CD4-positive, CD25-positive, alpha-beta regulatory T cell (primary cell): ENCODE measurements at places on chromosomes 5 and 9.

DNA sequence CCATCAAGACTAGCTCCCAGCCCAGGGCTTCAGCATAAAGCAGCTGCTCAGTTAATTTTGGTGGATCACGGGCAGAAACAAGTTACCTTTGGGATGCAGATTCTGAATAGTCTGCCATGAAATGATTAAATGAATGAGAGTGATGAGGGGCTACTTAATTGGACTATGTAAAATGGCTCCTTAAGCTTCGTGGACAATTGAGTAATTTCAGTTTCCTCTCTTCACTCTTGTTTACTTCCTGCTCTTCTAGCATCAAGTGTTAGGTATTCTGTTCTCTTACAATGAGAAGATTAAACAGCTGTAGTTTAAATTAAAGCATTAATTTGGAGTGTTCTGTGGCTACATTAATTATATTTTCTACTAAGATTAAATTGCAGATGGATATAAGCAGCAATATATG is 28.1 kb downstream of the PIK3R1 start:
- peak; percentile 35 for DNase-seq

GRCh38 chr5:59759600-59760351 is 133.8 kb downstream of the PDE4D start:
- no peak for DNase-seq

DNA sequence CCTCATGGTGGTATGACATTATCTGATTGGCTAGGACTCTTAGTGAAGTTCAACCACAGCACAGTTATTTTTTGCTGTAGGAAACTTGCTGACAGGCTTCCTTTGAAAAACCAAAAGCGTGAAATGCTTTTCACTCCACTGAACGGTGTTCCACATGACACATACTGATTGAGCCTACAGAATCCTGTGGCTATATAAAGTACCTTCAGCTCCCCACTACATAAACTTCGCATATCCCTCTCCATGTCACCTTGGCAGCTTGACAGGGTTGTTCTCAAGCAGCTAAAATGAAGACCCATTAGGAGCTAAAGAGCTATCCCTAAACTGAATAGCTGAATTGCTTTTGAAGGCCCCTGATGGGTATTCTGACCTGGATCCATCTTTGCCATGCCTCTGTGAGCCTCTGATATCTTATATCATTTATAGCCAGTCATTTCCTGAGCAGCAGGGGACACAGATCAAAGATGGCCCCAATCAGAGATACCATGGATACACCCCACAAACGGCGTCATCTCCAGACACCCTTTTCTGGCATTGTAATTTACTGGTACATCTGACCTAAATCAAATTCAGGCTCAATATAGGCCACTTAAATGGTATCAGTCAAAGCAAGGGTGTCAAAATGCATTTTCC is 91.5 kb downstream of the APBA1 start:
- no peak for DNase-seq

DNA sequence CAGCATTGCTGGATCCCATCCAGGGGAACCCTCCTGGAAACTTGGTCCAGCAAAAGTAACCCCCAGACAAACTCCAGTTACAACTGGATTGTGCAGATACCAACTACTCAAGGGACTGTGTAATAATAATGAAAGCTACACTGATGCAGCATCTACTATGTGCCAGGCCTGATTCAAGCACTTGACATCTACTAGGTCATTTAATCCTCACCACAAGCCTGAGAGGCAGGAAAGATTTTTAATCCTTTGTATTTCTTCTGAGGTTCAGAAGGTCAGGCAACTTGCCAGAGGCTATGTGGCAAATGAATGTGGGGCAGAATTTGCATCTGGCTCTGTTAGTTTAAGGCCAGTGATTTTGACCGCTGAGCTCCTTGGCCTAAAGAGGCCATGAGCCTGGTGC is 29.5 kb upstream of the FOXI1 start:
- DNase-seq: no peak

DNA sequence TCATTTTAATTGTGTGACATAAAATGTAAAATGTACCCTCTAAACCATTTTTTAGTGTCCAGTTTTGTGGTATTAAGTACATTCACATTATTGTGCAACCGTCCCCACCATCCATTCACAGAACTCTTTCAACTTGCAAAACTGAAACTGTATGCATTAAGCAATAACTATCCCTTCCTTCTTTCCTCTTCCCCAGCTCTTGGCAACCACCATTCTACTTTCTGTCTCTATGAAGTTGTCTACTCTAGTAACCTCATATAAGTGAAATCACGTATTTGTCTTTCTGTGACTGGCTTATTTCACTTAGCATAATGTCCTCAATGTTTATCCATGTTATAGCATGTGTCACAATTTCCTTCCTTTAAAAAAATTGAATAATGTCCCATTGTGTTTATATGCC is 142.4 kb downstream of the C9orf152 start:
- DNase-seq: no peak

GRCh38 chr9:76561900-76562299 is 102.9 kb downstream of the GCNT1 start:
- no peak for DNase-seq

- DNase-seq: no peak
Observed at GRCh38 chr5:76363352-76364225, 39.5 kb upstream of the IQGAP2 start.

GRCh38 chr5:132430746-132431145 is 59.8 kb downstream of the IRF1 start:
- DNase-seq: no peak

DNA sequence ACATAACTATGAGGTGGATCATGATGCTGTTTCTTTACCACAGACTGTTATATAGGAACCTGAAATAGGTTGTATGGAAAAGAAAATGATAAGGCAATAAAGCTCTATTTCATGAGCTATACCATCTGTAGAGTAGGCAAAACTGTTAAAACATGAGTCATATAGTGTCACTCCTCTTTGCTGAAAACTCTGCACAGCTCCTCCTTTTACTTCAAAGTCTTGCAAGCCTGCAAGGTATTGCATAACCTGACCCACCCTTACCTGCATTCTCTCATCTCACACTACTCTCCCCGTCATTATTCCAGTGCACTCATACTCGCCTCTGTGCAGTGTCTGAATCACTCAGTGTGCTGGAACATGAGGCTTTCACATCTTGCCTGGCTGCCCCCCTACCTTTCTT is 790.1 kb downstream of the EFNA5 start:
- no peak for DNase-seq

GRCh38 chr9:136049491-136050265 is 45.4 kb downstream of the NACC2 start:
- no peak for DNase-seq

GRCh38 chr9:79447762-79448161 is 124.0 kb upstream of the TLE4 start:
- DNase-seq: no peak

- DNase-seq: no peak
Observed at GRCh38 chr9:108551030-108551841, 304.6 kb downstream of the ACTL7B start.

DNA sequence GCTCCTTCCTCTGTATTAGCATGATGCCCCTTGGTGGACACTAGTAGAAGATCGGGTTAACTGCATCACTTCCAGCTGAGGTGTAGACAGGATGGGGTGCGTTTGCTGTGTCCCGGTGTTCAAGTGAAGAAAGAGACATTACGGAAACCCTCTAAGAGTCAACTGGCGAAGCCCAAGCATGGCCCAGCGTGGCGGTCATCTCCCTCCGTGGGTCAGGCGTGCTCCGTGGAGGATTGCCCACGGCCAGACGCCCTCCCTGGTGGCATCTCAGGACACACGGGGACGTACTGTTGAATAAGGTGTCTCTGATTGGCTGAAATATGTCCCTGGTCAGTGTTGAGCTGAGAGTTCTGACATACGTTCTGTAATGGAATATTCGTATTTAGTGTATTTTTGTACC is 119.5 kb upstream of the CACNA1B start:
- DNase-seq: no peak

- DNase-seq: no peak
Observed at GRCh38 chr5:3592298-3592697, 3.3 kb upstream of the IRX1 start.

DNA sequence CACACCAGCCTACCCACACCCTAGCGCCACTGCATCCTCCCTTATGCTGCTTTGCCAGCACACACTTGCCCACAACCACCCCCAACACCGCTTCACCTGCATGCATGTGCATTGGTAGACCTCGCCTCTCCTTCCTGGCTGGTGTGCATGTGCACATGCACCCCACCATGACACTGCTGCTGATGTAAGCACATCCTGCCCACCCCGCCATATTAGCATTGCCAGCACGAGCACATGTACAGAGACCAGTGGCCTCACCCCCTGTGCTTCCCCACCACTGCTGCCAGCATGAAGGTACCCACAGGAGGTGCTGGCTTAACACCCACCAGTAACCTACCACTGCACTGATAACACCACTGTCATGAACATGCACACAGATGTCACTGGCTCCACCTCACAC is 218.2 kb downstream of the SLCO4C1 start:
- DNase-seq: no peak

DNA sequence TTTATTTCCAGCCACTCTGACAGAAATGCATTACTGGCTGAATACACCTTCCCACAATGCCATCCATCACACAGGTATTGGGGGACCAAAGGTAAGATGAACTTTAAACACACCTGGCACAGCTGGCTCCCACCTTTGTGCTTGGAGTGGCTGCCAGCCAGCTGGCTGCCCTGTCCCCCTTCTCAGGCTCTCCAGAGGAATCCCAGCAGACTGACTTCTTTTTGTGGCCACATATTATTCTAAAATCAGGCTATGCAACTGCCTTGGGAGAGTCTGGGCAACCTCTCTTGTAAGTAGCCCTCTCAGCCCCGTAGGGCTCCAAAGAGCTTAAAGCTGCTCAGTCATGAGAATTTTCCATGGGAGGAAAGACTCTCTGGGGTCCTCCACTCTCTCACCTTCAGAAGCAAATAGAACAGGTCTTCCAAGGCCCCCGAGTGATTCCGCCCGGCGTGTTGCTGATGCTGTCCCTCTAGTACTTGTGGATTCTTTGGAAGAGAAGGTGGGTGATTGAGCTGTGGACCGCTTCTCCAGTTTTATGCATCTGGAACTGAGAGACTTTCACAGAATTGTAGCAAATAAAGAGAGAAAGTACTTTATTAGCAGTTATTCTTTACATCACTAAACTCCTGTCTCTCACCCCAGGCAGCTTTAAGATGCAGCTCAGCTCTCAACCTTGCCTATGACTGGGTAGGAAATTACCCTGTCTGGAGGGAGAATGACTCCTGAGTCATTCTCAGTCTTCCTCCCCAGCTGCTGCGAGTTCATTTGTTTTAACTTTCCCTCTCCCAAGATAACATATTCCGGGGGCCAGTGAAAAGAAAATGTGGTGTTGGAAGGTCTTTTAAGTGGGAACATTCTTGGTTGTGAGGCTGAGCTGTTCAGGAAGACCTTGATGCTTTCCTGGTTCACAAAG is 159.4 kb upstream of the PITX1 start:
- no peak for DNase-seq

DNA sequence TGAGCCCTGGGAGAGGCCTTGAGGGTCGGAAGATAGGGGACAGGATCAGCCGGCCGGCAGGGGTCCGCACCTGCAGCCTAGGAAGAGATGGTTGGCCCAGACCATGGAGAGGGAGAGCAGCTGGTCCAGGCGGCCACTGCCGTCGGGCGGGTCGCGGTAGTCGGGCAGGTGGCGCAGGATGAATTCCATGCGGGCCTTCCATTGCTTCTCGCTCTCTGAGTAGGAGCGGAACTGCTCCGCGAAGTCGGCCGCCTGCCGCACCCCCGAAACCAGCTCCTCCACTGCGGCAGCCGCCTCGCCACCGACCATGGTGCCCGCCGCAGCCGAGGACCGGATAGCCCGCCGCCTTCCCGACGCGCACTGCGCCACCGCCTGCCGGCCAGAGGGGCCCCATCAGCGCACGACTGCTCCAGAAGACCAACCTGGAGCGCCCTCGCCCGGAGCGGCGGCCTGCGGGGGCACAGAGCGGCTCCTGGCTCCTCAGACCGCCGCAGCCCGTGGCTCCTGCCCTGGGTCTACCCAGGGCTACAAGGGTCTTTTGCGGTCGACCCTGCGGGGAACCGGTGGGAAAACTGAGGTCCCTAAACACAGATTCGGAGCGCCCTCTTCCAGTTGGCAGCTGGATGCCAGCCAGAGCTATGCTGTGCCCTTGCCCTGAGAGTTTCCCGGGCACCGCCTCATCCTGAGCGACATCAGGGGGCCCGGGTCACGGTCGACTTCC is at the start of gene CDKN2AIPNL:
Gene CDKN2AIPNL (minus strand): TSS at position 336 of the 721 bp plus-strand sequence. CDS start 27 bp downstream, at position 309.
- peak; percentile 89 for DNase-seq

DNA sequence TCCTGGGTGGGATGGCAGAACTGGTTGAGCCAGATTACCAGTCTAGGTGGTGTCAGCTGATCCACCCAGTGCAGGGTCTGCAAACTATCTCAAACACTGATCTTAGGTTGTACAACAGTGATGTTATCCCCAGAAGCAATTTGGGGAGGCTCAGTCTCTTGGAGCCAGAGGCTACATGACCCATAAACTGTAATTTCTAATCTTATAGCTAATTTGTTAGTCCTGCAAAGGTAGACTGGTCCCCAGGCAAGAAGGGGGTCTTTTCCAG is 5.3 kb upstream of the ZNF366 start:
- no peak for DNase-seq

DNA sequence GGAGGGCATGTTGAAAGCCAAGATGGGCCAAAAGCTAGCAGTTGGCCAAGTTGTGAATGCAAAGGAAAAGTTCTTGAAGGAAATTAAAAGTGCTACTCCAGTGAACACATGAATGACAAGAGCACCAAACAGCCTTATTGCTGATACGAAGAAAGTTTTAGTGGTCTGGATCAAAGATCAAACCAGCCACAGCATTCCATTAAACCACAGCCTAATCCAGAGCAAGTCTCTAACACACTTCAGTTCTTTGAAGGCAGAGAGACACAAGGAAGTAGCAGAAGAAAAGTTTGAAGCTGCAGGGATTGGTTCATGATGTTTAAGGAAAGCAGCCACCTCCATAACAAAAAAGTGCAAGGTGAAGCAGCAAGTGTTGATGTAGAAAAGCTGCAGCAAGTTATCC is 71.6 kb downstream of the ERCC6L2 start:
- no peak for DNase-seq

GRCh38 chr5:3352711-3353110 is 242.9 kb upstream of the IRX1 start:
- no peak for DNase-seq
